ENCODE measurements at places on chromosomes 6 and 20.

GRCh38 chr20:52291109-52291508 is 99.5 kb upstream of the ZFP64 start:
- DNase-seq = no peak

GRCh38 chr6:48135323-48136084 is 24.5 kb upstream of the PTCHD4 start:
- DNase-seq = no peak

- no peak for DNase-seq
Measured at GRCh38 chr6:107730683-107731314, 93.3 kb downstream of the SCML4 start.

DNA sequence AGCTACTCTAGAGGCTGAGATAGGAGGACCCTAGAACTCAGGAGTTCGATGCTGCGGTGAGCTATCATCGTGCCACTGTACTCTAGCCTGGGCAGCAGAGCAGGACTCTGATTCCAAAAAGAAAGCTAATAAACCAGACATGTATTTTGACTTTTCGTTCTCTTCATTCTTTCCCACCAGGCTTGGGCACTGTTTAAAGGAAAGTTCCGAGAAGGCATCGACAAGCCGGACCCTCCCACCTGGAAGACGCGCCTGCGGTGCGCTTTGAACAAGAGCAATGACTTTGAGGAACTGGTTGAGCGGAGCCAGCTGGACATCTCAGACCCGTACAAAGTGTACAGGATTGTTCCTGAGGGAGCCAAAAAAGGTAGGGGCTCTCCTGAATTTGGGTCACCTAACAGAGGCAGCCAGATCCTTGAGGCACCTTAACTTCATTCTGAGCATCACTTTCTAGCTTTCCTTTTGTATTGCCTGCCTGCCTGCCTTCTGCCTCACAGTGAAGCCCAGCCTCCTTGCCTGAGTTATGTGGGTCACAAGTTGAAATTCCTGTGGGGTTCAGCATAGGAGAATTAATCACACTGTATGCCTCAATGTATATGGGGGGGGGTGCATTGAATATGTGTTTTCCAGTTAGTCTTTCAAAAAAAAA is 3.2 kb downstream of the IRF4 start:
- no peak for DNase-seq

GRCh38 chr6:39321761-39322160 is 741 bp downstream of the KCNK16 start:
- DNase-seq = no peak

GRCh38 chr6:141594874-141595273 is 537.9 kb upstream of the GJE1 start:
- DNase-seq = no peak

- DNase-seq = no peak
Measured at GRCh38 chr20:21309678-21310467, 6.7 kb downstream of the XRN2 start.

DNA sequence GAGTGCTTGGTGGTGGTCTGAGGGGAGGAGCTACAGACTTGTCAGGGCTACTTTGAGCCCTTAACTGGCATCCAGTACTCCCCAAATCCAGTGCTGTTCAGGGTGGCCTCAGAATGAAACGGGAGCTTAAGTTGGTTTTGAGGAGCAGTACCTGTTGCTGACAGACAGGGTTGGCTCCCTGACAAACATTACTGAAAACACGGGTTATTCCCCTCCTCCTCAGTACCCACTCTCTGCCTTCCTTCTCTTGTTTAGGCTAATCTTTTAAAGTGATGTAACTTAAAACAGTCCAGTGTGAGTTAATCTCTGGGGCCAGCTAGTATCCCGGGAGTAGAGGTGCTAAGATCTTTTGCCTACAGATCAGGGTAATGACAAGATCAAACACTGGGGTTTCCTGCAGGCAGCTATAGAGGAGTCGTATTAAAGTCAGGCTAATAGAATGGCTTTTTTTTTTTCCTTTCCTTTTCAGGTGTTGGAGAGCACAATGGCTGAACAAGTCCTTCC is 3.7 kb downstream of the TNFAIP3 start:
- DNase-seq = no peak

DNA sequence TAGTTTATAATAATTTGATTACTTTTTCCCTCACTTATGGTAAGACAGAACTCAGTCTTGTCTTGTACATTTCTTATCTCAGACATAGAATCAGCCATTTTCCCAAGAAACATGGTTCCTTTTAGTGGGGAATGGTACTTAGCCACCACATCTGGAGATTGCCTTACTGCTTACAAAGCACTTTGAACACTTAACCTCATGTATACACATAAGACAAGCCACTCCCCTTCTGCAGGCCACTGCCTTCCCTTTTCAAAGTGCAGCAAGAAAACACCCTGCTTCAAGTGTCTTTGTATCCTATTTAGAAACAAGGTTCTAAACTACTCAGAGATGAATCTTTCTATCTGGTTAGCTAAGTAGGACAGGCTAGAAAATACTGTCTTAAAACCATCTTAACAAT is 159.2 kb downstream of the UBE3D start:
- no peak for DNase-seq

DNA sequence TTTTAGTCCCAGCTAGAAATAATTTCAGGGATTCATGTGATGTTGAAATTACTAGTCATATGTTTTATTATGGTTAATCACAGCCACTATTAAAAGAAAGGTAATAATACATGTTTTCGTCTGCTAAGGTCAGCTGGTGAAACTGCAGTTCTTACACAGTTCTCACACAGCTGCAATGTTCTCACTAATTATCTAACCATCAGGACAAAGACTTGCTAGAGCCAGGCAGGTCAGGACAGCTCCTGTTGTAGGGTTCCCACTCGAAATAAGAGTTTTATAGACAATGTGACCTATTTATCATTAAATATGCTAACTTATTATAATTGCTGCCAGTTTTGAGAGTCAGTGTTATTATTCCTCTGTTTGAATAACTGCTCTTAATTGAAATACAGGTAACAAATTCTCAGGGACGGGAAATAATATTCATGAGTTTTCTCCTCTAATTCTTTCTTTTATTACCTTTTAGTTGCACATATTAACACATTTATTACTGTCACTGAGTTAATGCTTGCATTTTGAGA is 97.9 kb downstream of the GJA1 start:
- DNase-seq = no peak

DNA sequence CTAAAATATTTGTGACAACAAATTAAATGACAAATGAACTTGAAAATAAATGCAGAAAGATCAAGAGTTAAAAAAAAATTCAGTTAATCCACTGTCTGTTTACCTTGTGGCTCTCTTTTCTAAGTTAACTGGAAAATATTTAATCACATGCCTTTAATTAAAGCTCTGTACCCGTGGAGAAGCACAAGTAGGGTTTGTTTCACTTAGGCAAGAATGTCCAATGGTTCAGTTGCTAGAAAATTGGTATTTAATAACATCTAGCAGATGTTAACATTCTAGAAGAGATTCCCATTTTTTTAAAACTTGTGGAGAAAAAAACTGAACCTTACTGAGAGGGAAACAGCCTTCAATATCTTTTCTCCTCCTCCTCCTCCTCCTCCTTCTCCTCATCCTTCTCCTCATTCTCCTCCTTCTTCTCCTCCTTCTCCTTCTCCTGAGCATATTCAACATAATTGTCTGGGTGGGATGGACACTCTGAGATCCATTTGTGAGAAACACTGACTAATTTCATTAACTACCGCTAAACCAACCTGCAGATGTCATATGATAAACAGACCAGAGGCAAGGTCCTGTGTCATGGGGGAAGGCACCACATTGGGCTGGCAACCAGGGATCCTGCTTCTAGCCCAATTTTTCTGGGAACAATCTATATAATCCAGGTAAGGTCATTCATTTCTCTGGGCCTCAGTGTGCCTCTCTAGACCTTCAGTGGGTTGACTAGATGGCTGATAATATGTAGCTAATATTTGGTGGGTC is 44.1 kb upstream of the AKIRIN2 start:
- DNase-seq = no peak

DNA sequence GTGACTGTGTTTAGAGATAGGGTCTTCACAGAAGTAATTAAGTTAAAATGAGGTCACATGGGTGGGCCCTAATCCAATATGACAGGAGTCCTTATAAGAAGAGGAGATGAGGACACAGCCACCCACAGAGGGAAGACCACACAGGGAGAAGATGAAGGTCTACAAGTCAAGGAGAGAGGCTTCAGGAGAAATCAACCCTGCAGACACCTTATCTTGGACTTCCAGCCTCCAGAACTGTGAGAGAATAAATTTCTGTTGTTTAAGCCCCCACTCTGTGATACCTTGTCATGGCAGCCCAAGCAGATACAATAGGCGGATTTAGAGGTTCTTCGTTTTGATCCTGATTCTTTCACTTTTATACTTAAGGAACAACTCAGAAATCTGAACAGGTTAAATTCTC is 63.5 kb upstream of the NEDD9 start:
- DNase-seq = no peak

- DNase-seq = no peak
Measured at GRCh38 chr6:5909721-5910120, 97.0 kb downstream of the NRN1 start.

DNA sequence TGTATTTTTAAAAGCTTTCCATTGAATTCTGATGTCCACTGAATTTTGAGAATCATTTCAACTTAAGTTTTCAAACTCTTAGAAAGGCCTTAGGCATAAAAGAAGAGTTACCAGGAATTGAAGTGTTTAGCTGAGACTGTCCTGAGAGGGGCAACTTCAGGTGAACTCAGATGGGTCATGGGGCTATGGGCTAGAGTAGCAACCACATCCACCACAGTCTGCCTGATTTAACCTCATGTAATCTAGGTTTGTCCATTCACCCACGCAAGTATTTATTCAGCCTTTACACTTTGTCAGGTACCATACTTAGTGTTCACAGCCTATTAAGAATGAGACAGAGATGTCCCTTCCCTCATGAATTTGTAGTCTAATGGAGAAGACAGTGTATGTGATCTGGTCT is 501.0 kb downstream of the KIF16B start:
- no peak for DNase-seq

- no peak for DNase-seq
Measured at GRCh38 chr20:8798505-8798904, 270.4 kb upstream of the PLCB4 start.

- no peak for DNase-seq
Measured at GRCh38 chr6:43983632-43984031, 143.6 kb downstream of the MRPL14 start.

DNA sequence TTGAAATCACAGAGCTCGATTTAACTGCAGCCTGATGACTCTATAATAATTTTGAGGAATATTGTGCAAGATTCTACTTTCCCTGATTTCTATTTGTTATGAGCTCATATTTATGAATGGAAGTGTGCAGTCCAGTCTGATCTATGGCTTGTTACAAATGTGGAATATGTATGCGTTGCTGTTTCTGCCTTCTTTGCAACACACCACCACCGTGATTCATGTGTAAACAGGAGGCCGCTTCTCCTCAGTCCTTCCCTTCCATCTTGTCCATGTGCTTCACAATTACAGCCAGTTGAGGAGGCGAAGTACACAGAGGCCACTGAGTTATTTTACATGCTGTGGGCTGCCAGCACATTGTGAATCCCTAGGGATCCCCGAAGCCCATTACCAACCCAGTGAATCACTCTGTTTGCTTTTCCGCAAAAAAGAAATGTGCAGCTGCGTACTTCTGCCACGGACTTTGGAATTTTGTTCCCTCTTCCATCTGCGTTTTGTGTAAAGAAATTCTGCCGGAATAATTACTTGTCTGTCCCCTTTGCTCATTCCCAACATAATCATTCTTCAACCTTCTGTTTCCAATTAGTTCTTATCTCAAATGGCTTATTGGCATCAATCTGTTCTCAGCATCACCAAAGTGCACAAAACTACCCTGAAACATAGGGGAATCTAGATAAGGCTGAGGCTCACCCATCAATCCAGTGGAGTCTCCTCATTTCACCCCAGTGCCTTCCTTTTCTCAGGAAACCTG is 551.6 kb upstream of the CITED2 start:
- DNase-seq = no peak

GRCh38 chr6:39885691-39886090 is 48.6 kb downstream of the MOCS1 start:
- DNase-seq = no peak

GRCh38 chr6:151247490-151247889 is 7.7 kb downstream of the AKAP12 start:
- DNase-seq = no peak

DNA sequence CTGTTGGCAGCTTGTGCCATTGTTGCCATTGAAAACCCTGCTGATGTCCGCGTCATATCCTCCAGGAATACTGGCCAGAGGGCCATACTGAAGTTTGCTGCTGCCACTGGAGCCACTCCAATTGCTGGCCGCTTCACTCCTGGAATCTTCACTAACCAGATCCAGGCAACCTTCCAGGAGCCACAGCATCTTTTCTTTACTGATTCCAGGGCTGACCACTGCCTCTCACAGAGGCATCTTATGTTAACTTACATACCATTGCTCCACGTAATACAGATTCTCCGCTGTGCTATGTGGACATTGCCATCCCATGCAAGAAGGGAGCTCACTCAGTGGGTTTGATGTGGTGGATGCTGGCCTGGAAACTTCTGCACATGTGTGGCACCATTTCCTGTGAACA is 221.8 kb upstream of the FAM83B start:
- no peak for DNase-seq

- no peak for DNase-seq
Measured at GRCh38 chr6:41073968-41074691, 1.4 kb downstream of the NFYA start.

DNA sequence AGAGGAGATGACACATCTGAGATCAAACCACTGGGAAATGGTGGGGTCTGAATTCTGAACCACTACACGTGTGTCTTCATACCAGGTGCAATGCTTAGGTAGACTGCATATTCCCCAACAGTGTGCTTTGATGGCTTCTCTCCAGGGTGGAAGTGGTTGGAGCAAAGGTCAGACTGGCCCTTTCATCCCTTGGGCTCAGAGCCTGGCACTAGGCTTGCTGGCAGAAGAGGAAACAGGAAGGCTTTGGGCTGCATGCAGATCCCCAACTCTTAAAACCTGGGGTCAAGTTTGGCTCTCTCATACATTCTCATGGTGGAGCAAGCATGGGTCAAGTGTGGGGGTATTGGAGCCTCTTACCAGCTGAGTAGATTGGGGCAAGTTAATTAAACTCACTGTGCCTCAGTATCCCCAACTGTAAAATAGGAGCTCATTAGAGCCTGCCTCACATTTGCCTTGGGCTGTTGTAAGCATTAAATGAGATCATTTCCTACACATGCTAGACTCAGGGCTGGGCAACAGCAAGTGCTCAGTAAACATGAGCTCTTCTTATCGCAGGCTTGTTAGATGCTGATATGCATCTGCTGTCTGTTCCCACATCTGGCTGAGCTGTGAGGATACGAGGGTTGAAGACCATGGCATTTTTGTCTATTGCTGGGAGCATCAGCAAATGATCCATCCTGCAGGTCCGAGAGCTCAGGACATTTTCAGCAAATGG is 51.6 kb upstream of the FAM83D start:
- no peak for DNase-seq

DNA sequence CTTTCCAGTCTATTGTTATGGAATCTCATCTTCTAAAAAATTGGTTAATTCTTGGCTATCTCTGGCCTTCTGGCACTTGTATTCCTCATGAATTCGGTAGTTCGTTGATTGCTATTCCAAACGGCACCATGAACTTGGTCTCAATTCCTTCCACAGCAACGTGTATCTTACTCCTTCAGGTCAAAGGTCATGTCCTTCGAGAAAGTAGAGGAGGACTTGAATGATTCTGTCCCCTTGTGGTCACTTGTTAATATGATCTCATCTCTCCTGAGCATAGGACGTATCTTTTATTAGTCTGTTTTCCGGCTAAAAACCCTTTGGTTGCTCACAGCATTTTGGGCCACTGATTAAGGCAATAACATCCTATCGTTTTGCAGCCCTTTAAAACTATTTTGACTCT is 9.4 kb downstream of the TLDC2 start:
- no peak for DNase-seq

- no peak for DNase-seq
Measured at GRCh38 chr6:157036245-157036711, 259.1 kb downstream of the ARID1B start.

- DNase-seq = no peak
Measured at GRCh38 chr6:104409913-104410312, 449.8 kb downstream of the HACE1 start.

All from GOT3 (cell line).